ENCODE measurements at places on chromosomes 2 and 18.
A peak's percentile ranks its signal among the peaks of the same experiment; 100 is the strongest.

DNA sequence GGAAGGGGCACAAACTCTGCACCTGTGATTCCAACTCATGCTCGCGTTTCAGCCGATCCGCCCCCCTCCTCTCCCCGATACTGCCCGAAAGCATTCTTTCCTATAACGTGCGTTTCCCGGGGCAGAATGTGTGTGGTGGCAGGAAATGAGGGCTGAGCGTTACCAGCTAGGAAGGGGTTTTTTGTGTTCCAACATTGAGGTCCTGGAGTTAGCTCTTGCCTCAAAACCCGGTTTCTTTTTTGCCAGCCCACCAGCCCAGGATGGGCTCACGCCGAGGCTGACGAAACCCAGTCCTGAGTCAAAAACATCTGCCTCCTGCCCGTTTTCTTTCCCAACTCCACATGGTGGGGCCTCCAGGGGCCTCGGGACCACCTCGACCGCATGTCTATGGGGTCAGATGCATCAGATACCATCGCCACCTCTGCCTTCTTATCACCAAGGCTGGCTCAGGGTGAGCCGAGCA is 113.7 kb upstream of the COPS8 start:
- H3K4me3 ChIP-seq: peak overlapping the region; percentile 9
- H3K4me1 ChIP-seq: peaks cover 71% of the 10 kb centered on the region
- H3K27ac ChIP-seq: peak overlapping the region; percentile 11
- no peaks in the 10 kb centered on the region for H3K36me3 ChIP-seq

- DNase-seq: no peak
- no peaks in the 10 kb centered on the region for H3K36me3 ChIP-seq
- H3K4me3 ChIP-seq: no peak overlapping the region
- H3K4me1 ChIP-seq: peaks cover 4% of the 10 kb centered on the region
- H3K27me3 ChIP-seq: peaks cover 13% of the 10 kb centered on the region
- no peak overlapping the region for H3K27ac ChIP-seq
Observed at GRCh38 chr2:241065355-241065803, 36.7 kb downstream of the MTERF4 start.

GRCh38 chr2:3460156-3460555 is 59.2 kb downstream of the ADI1 start:
- no peak overlapping the region for H3K4me3 ChIP-seq
- DNase-seq: no peak
- H3K27me3 ChIP-seq: no peaks in the 10 kb centered on the region
- no peak overlapping the region for H3K27ac ChIP-seq
- H3K36me3 ChIP-seq: peaks cover 15% of the 10 kb centered on the region

DNA sequence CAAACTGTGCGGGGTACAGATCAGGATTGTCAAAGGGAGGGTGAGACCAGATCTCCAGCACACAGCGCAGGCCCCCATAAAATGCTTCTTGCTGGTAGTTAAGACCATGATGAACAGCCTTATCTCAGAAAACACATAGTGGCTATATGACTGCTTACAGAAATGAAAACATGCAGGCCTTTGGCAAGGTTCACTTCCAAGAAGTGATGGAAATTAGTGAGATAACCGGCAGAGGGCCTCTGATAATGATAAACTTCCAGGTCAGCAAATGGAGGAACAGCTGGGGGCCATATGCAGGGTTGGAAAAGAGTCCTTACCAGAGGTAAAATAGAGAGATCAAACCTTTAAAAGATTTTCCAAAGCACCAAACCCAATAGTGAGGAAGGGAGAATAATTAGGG is 46.6 kb downstream of the CFAP221 start:
- DNase-seq: no peak
- H3K27me3 ChIP-seq: peaks cover 10% of the 10 kb centered on the region
- H3K4me3 ChIP-seq: no peak overlapping the region
- peaks cover 10% of the 10 kb centered on the region for H3K4me1 ChIP-seq

- peaks cover 88% of the 10 kb centered on the region for H3K4me1 ChIP-seq
- H3K27me3 ChIP-seq: no peaks in the 10 kb centered on the region
- no peak overlapping the region for H3K4me3 ChIP-seq
- DNase-seq: no peak
- H3K27ac ChIP-seq: peak overlapping the region; percentile 86
Observed at GRCh38 chr2:159129269-159129668, 157.2 kb downstream of the WDSUB1 start.

DNA sequence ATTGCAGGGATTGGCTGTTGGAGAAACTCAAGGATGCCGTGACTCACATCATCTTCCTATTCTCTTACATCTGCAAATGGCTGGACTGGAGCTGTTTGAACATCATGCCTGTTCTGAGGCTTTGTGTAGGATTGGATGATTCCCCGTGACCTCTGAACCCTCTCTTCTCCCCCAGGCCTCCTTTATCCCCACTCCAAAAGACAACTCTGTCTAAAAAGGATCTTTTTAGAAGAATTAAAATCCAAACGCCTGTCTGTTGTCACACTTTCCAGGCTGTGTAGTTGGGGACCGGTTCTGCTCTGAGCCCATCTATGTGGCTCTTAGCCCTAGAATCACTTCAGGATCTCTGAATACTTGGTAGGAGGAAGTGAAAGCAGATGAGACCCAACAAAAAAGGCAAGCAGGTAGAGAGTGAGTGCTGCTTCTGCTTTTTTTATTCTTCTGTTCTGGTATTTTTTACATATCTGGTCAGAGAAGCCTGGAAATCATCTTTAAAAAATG is 565 bp downstream of the SP140 start:
- no peak overlapping the region for H3K27ac ChIP-seq
- peaks cover 2% of the 10 kb centered on the region for H3K36me3 ChIP-seq
- H3K4me1 ChIP-seq: peaks cover 4% of the 10 kb centered on the region
- no peaks in the 10 kb centered on the region for H3K27me3 ChIP-seq
- DNase-seq: no peak

DNA sequence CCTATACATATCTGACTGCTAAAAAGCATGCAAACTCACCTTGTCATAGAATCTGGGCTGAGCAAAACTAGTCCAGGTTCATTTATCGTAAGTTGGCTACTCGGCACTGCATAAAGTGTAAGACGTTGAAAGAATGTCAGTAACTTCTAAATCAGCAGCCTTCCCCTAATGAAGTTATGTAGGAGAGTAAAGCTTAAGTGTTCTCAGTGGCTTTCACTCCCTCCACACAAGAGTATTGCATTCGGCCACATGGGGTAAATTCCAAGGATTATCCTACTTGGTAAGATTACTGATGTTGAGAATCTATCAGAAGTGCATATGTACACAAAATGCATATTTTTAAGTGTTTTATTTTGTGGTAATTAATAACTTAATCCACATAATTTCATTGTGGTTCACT is 130.1 kb downstream of the LCLAT1 start:
- no peak overlapping the region for H3K27ac ChIP-seq
- no peaks in the 10 kb centered on the region for H3K27me3 ChIP-seq
- peaks cover 6% of the 10 kb centered on the region for H3K36me3 ChIP-seq
- H3K4me3 ChIP-seq: no peak overlapping the region
- DNase-seq: no peak
